ENCODE measurements at places on chromosomes 16 and 17. TPM values are rescaled to one million over a fixed set of nuclear protein-coding genes. Genes with fewer than 3 reads are reported as not detected.

DNA sequence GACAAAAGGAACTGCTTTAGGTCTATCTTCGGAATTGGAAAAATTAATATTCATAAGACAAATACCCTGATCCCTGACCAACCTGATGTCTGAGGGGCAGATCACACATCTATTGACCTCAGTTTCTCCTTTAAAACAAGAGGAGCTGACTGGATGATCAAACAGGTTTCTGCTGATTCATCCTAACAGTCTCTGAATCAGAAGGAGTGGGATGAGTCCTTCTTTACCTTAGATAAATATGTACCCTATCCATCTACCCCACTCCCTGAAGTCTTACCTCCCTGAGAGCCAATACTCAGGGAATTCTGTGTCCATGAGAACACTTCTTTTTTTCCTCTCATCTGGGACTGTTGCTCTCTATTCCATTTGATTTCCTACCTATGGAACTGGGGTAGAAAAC, 80.3 kb upstream of the CRHR1 start:
- H3K36me3 ChIP-seq, result no peaks in the 10 kb centered on the region
- DNase-seq, result no peak
- H3K27ac ChIP-seq, result no peak overlapping the region
- H3K4me1 ChIP-seq, result no peaks in the 10 kb centered on the region
- no peak overlapping the region for H3K4me3 ChIP-seq

DNA sequence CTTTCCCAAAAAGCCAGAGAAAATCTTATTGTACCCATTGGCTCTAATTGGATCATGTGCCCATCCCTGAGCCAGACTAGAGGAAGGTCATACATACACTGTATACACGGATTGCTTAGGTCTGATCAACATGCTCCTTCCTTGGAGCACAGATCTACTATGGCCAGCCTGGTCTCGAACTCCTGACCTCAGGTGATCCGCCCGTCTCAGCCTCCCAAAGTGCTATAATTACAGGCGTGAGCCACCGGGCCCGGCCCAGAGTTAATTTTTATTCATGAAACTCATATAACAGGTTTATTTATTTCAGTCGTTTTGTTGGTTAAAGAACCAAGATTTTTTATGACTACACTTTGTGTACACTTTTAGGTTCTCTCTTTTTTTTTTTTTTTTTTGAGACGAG, 1.2 kb upstream of the TAOK1 start:
- H3K27ac ChIP-seq, result no peak overlapping the region
- no peaks in the 10 kb centered on the region for H3K36me3 ChIP-seq
- no peaks in the 10 kb centered on the region for H3K27me3 ChIP-seq
- no peak for DNase-seq

METTL9 gene
- 121 TPM for total RNA-seq

OTOP3 gene
- total RNA-seq, result not detected

ERN1 gene
- total RNA-seq, result 34.7 TPM

GRCh38 chr17:8623591-8623990, 6.9 kb downstream of the MYH10 start:
- no peaks in the 10 kb centered on the region for H3K36me3 ChIP-seq
- H3K4me3 ChIP-seq, result no peak overlapping the region
- no peaks in the 10 kb centered on the region for H3K27me3 ChIP-seq
- no peak for DNase-seq
- no peak overlapping the region for H3K27ac ChIP-seq

DNA sequence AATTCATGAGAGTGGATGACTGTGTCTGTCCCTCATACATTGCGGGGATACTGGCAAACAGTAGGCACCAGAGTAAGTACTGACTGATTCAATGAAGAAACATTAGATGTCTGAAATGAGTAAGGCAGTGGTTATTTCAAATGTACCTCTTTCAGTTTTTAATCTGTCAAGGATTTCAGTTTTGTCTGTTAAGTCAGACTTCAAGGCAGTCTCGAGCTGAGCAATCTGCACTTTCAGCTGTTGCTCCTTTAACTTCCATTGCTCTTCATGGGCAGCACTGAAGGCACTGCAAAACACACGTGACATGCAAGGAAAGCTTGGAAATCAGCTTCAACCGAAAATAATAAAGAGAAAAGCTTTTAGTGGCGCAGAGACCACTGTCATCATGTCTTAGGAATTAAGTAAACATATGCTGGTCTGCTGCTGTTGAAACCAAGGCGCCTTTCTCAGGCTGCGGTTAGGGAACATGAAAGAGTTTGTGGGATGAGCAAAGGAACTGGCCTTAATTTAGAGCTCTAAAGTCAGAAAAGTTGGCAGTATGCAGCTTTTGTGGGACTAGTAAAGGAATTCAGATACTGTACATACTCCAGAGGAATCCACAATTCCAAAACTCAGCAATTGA, 38.8 kb downstream of the RPGRIP1L start:
- no peak overlapping the region for H3K27ac ChIP-seq
- no peaks in the 10 kb centered on the region for H3K36me3 ChIP-seq
- no peak overlapping the region for H3K4me3 ChIP-seq
- peak; percentile 23 for DNase-seq
- no peaks in the 10 kb centered on the region for H3K4me1 ChIP-seq

GRCh38 chr16:18788828-18789514, 1.2 kb downstream of the RPS15A start:
- H3K4me1 ChIP-seq, result peaks cover 17% of the 10 kb centered on the region
- no peak for DNase-seq
- H3K27me3 ChIP-seq, result no peaks in the 10 kb centered on the region
- H3K27ac ChIP-seq, result peak overlapping the region; percentile 92

DNA sequence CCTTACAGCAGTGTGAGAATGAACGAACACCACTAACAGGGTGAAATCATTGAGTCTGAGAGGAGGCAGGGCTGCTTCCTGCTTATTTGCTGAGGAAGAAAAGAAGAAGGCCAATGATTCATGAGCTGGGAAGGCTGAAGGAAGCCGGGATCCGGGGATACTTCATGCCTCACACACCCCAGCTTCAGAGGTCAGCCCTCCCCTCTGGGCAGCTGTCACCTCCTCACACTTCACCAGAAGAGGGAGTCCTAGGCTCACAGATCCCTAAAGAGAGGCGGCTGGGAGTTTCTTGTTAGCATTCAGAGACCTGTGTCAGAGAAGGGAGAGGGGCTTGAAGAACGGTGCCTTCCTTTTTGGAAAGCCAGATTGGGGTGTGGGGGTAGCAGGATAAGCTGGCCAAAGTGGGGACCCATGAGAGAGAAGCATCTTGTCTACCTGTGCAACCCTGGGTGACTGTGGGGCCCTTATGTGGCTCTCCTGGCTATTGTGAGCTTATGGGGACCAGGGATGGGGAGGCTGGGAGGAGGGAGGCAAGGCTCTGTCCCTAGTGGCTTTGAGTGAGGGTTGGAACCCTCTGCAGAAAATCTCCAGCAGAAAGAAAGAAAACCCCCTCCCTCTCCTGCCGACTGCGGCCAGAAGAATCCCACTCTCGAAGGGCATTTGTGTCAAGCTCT, 94.6 kb downstream of the RGS9 start:
- no peaks in the 10 kb centered on the region for H3K36me3 ChIP-seq
- no peak overlapping the region for H3K4me3 ChIP-seq
- H3K27ac ChIP-seq, result no peak overlapping the region
- DNase-seq, result no peak

GRCh38 chr16:66374176-66374575, 7.7 kb downstream of the CDH5 start:
- H3K4me3 ChIP-seq, result no peak overlapping the region
- no peaks in the 10 kb centered on the region for H3K27me3 ChIP-seq
- no peaks in the 10 kb centered on the region for H3K4me1 ChIP-seq
- no peak for DNase-seq

DNA sequence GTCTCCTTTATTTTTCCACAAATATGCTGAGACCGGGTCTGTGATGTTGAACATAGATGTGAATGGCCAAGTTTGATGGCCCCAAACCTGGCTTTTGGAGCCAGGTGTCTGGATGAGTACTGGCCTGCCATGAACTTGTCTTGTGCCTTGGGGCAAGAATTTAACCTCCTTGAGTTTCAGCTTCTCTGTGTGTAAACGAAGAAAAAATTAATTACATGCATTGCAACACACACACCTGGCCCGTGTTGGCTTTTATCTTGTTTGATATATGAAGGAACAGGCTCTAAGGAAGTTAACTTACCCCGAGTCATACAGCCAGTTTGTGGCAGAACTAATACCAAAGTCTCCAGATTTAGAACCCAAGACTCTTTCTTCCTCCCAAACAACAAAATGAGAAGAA, 13.1 kb downstream of the FBXO39 start:
- no peak overlapping the region for H3K4me3 ChIP-seq
- H3K4me1 ChIP-seq, result no peaks in the 10 kb centered on the region
- no peaks in the 10 kb centered on the region for H3K36me3 ChIP-seq
- H3K27me3 ChIP-seq, result no peaks in the 10 kb centered on the region

ATAD5 gene
- 3.1 TPM for total RNA-seq

- no peak overlapping the region for H3K4me3 ChIP-seq
- H3K4me1 ChIP-seq, result no peaks in the 10 kb centered on the region
- H3K36me3 ChIP-seq, result no peaks in the 10 kb centered on the region
- no peak overlapping the region for H3K27ac ChIP-seq
- no peak for DNase-seq
These were observed 8.6 kb upstream of the ENPP7 start for GRCh38 chr17:79721993-79722671.

- H3K36me3 ChIP-seq, result no peaks in the 10 kb centered on the region
- H3K4me3 ChIP-seq, result peak overlapping the region; percentile 81
These were observed 753 bp downstream of the SLC16A11 start for GRCh38 chr17:7043182-7043496.

GRCh38 chr17:51461578-51462004, 201.2 kb downstream of the UTP18 start:
- no peak for DNase-seq
- no peaks in the 10 kb centered on the region for H3K4me1 ChIP-seq
- H3K4me3 ChIP-seq, result no peak overlapping the region
- no peaks in the 10 kb centered on the region for H3K36me3 ChIP-seq
- no peak overlapping the region for H3K27ac ChIP-seq

DNA sequence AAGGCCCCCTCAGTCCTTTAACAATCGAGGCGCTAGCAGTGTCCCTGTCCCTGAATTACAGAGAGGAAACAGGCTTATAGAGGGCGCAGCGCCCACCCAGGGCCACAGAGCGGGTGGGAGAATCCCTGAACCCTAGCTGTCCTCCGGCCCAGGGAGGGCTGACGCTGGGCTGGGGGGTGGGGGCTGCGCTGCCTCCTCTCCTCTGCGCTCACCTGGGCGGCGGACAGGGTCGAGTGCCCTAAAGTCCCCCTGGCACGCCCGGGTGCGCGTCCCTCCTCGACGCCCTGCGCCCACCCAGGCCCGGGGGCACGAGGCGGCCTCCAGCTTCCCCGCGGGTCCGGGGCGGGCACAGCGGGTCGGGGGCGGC, 200.4 kb upstream of the N4BP1 start:
- no peak overlapping the region for H3K4me3 ChIP-seq
- DNase-seq, result no peak
- no peaks in the 10 kb centered on the region for H3K4me1 ChIP-seq
- H3K27me3 ChIP-seq, result peaks cover 7% of the 10 kb centered on the region

GRCh38 chr17:54324813-54325212, 502.1 kb downstream of the KIF2B start:
- H3K27me3 ChIP-seq, result no peaks in the 10 kb centered on the region
- no peaks in the 10 kb centered on the region for H3K36me3 ChIP-seq
- no peak overlapping the region for H3K4me3 ChIP-seq
- H3K4me1 ChIP-seq, result no peaks in the 10 kb centered on the region
- no peak overlapping the region for H3K27ac ChIP-seq

- peak overlapping the region; percentile 76 for H3K27ac ChIP-seq
- no peaks in the 10 kb centered on the region for H3K36me3 ChIP-seq
- H3K4me3 ChIP-seq, result no peak overlapping the region
These were observed 15.2 kb downstream of the KRT23 start for GRCh38 chr17:40922239-40922638.

CMIP gene
- total RNA-seq, result 17.6 TPM

GRCh38 chr17:2420176-2420575, 19.3 kb upstream of the MNT start:
- H3K27ac ChIP-seq, result peak overlapping the region; percentile 41
- no peaks in the 10 kb centered on the region for H3K27me3 ChIP-seq
- no peaks in the 10 kb centered on the region for H3K36me3 ChIP-seq
- H3K4me3 ChIP-seq, result no peak overlapping the region

MAPT gene
- total RNA-seq, result 9.9 TPM

DNA sequence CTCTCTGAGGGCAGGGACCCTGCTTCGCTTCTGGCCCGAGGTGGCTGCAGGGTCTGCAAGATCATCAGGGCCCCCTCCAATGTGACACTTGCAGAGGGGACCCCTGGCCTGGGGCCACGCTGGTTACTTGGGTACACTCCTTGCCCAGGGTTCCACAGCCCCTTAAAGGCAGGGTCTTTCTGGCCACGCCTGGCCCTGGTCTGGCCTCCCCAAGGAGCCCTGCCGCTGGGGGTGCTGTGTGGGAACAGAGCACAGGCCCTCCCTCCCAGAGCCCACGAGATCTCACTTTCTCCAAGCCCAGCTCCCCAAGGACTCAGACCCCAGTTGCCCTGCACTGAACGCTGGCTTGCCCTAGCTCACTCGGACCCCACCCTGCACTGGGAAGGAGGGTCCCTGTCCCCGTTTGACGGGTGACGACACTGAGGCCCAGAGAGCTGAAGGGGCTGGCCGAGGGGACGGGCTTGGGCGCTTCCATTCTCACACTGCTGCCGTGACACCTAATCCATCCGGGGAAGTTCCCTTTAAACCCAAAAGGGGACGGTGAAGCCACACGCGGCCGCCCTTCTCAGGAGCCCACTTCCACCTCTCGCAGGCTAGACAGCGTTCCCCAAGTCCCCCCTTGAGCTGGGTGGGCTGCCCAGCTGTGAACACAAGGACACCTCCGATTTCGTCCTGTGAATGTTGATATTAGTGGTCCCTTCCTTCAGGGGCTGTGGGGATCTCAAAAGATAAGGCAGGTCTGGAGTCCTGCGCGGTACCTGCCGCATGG, 26.9 kb upstream of the OSGIN1 start:
- peak overlapping the region; percentile 39 for H3K27ac ChIP-seq
- H3K4me3 ChIP-seq, result peak overlapping the region; percentile 46
- no peak for DNase-seq
- no peaks in the 10 kb centered on the region for H3K27me3 ChIP-seq

- peak; percentile 72 for DNase-seq
- H3K4me1 ChIP-seq, result peaks cover 27% of the 10 kb centered on the region
- H3K4me3 ChIP-seq, result no peak overlapping the region
- H3K36me3 ChIP-seq, result no peaks in the 10 kb centered on the region
These were observed 17.2 kb downstream of the SREBF1 start for GRCh38 chr17:17819561-17819995.

DNA sequence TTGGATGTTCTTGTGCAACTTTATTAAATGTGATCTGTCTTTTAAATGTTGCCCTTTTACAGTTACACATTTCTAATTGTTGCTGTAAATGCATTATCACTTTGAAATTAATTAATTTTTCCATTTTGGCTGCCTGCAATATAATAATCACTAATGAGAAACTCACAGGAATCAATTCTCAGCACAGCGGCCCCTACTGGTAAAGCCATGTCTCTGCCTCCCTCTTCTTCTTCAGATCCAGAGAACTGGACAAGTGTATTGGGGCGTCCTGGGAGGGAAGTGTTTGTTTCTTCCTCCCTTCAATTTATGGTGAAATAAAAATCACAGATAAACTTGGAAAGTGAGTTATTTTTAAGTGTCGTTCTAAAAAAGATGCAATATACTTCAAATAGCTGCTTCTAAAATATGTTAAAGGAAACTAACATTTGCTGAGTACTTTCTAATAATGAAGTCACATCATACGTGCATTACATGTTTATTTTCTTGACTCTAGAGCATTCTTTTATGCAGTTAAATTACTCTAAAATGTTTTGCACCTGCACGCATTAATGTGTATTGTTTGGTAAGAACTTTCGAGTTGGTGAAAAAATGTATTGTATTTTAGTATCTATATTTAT, 338.0 kb downstream of the WWOX start:
- no peak for DNase-seq
- H3K4me1 ChIP-seq, result no peaks in the 10 kb centered on the region
- no peak overlapping the region for H3K27ac ChIP-seq
- H3K4me3 ChIP-seq, result no peak overlapping the region

HOXB6 gene
- total RNA-seq, result 1.0 TPM
